Anterior cingulate cortex (tissue), 58 donors: ENCODE measurements at places on chromosomes 11 and 22.

DNA sequence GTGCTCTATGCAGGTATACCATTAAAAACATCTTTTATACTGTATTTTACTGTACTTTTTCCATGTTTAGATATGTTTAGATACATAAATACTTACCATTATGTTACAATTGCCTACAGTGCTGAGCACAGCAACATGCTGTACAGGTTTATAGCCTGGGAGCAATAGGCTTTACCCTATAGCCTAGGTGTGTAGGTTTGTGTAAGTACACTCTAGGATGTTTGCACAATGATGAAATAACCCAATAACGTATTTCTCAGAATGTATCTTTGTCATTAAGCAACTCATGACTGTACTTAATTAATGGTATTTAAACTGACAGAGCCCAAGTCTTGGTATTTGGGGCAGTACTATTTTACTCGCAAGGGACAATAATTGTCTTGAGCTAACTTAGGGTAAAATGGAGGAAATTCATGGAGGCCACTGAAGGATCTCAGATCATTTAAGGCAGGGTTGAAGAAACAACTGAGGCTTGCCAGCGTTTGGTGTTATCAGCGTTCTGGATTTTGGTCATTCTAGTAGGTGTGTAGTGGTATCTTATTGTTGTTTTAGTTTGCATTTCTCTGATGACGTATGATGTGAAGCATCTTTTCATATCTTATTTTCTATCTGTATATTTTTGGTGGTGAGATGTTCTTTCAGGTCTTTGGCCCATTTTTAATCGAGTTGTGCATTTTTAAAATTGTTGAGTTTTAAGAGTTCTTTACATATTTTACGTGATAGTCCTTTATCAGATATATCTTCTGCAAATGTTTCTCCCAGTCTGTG, 42.4 kb downstream of the ADAMTS15 start:
- no peak for DNase-seq

GRCh38 chr11:66272596-66272995, 4.2 kb downstream of the RAB1B start:
- no peak for DNase-seq

DNA sequence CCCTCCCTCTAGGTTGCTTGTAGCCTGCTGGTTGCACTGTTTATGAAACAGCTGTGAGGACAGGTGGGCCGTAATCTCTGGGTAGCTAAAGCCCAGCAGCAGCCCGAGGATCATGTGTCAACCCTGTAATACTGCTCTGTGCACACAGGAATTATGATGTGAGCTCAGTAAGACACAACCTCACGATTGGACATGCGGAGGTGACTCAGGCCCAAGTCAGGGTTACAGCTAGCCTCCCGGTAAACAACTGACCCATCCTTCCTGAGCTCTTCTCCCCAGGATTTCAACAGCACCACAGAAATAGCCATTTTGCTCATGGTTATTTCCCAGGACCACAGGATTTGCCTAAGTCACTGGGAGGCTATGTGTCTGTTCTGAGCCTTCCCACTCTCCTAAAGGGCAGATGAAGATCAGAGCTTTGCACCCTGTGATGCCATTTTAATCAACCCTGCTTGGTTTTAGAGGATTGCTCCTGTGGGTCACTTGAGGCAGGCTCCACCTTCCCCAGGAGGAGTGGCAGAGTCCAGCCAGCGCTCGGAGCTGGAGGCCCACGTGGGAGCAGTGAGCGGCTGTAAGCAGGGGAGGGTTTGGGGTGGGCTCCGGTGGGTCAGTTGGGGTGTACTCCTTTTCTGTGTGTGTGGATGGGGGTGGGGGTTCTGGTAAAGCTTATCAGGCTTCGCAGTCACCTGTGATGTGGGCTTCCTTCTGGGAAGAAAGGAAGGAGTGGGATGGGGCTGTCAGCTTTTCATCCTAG, at the start of gene AMPD3:
TSS of gene AMPD3 (plus strand) at position 387 of the 754 bp plus-strand sequence. CDS start 6,256 bp downstream, outside the sequence.
- no peak for DNase-seq

DNA sequence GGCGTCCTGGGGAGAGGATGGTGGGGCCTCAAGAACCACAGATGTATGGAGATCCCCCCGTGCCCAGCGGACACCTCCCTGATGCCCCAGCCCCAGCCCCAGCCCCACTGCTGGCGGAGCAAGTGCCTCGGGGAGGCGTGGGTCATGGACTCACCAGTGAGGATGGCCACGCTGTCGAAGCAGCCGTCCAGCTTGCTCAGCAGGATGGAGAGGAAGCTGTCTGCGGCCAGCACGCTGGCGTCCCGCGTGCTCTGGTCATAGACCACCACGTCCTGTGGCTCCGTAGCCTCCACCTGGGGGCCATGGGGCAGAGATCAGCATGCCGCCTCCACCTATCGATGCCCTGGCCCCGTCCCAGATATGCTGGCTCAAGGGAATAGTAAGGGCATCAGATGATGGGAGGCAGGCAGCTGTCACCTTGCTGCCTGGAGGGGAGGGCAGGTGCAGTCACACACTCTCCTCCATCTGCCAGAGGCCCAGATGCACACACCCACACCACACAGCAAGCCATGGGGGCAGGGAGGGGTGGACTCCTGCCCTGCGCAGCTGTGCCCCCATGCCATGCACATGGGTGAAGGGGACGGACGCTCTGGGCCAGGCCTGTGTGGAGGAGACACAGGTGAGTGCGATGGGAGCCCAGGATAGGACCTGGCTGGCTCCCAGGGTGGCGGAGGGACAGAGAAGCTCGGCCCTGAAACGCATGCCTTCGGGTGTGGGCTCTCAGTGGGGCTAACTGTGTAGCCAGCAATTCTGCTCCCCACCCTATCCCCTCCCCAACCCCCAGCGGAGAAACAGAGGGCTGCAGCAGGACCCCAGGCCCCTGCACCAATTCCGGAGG, 8.2 kb downstream of the DUSP8 start:
- no peak for DNase-seq

DNA sequence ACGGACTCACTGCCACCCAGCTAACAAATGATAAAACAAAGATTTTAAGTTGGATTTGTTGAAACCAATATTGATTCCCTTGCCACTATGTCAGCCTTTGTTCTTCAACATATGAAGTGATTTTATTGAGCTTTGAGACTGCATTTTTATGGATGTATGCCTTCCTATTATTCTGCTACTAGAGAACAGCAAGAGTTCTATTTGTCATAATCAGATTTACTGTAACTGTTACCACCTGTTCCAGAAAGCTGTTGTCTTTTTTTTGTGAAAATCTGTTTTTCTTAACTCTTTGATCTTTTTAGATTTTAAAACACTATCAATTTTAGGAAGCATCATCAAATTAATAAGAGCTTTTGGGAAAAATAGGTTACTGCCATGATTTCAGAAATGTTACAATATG, 114.4 kb downstream of the MUC15 start:
- no peak for DNase-seq

DNA sequence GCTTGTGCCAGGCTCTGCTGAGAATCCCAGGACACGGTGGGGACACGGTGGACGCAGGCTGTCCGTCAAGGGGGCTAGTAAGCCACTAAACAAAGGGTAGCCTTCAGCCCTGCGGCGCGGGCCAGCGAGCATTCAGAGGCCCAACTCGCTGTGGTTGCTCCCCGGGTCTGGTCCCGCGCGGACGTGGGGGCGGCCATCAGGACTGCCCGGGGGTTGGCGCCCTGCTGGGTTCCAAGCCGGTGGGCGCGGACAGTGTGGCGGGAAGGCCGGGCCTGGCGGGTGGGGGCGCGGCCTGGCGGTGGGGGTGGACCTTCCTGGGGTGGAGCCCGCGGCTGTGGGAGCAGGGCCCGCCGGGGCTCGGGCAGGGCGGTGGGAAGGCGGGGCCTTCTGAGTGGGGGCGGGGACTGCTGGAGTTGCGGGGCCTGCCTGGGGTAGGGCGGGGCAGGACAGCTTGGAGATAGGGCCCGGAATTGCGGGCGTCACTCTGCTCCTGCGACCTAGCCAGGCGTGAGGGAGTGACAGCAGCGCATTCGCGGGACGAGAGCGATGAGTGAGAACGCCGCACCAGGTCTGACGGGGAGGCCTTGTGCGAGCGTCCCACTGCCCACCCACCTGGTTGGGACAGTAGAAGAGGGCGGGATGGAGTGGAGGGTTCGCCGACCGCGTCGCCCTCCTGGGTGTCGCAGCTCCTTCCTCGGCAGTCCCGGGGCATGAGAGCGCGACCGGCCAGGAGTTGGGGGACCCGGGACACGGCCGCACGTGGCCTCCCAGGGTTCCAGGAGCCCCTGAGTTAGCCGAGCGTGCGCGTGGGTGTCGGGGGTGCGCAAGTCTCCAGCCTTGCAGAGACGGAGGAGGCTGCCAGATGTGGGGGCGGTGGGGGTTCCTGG, at the start of gene SERHL2:
TSS of gene SERHL2 (plus strand) at position 482 of the 887 bp plus-strand sequence. CDS start at position 547, 65 bp downstream.
- peak; percentile 59 for DNase-seq

DNA sequence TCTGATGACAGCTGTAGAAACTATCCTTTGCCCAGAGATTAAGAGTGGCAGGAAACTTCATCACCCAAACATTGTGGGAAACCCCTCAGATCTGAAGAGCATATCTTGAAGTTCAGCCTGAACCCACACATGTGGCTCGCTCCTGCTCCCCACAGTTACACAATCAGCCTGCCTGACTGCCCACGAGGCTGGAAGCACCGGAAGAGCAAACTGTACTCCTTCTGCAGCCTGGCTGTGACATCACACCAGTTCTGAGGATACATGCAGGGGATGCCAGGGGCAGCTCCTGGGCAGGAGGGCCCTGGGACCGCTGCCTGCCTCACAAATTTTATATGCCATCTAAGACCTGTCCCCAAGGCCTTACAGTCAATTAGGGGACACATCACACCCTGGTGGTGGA, 444.4 kb downstream of the BUD13 start:
- no peak for DNase-seq

DNA sequence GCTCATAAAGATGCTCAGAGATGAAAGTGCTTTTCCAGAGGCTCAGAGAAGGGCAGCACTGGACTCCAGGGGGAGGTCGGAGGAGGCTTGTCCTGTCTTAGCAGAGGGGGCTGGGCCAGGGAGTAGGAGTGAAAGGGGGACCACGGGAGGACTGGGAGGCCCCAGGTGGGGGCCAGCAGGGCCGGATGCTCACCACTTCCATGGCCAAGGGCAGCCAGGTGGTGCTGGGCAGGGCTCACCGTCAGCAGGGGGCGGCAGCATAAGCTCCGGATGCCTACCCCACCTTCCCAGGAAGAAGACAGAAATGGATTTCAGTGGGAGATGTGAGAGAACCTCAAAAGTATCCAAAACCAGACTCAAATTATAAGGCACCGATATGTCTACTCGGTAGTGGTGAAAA, 11.0 kb downstream of the RAB36 start:
- DNase-seq: no peak
